ENCODE measurements at places on chromosomes 16 and 17.

DNA sequence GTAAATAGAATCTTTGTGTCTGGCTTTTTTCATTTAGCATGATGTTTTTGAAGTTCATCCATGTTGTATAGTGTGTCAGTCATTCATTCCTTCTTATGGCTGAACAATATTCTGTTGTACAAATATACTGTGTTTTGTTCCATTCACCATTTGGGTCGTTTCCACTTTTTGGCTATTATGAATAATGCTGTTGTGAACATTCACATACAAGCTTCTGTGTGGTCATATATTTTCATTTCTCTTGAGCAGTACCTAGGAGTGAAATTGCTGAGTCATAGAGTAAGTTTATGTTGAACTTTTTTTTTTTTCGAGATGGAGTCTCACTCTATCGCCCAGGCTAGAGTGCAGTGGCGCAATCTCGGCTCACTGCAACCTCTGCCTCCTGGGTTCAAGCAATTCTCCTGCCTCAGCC is 32.3 kb upstream of the TAOK1 start:
- no peak for DNase-seq

DNA sequence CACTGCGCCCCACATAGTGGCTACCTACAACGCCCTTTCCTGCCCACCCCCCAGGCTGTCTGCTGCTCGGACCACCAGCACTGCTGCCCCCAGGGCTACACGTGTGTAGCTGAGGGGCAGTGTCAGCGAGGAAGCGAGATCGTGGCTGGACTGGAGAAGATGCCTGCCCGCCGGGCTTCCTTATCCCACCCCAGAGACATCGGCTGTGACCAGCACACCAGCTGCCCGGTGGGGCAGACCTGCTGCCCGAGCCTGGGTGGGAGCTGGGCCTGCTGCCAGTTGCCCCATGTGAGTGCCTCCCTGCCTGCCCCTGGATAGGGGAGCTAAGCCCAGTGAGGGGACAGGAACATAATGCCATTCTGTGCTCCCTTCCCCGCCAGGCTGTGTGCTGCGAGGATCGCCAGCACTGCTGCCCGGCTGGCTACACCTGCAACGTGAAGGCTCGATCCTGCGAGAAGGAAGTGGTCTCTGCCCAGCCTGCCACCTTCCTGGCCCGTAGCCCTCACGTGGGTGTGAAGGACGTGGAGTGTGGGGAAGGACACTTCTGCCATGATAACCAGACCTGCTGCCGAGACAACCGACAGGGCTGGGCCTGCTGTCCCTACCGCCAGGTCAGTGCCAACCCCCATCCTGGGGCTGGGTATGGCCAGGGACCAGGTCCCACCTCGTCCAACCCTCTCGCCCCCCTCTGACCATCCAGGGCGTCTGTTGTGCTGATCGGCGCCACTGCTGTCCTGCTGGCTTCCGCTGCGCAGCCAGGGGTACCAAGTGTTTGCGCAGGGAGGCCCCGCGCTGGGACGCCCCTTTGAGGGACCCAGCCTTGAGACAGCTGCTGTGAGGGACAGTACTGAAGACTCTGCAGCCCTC is 7.1 kb downstream of the GRN start:
- no peak for DNase-seq

DNA sequence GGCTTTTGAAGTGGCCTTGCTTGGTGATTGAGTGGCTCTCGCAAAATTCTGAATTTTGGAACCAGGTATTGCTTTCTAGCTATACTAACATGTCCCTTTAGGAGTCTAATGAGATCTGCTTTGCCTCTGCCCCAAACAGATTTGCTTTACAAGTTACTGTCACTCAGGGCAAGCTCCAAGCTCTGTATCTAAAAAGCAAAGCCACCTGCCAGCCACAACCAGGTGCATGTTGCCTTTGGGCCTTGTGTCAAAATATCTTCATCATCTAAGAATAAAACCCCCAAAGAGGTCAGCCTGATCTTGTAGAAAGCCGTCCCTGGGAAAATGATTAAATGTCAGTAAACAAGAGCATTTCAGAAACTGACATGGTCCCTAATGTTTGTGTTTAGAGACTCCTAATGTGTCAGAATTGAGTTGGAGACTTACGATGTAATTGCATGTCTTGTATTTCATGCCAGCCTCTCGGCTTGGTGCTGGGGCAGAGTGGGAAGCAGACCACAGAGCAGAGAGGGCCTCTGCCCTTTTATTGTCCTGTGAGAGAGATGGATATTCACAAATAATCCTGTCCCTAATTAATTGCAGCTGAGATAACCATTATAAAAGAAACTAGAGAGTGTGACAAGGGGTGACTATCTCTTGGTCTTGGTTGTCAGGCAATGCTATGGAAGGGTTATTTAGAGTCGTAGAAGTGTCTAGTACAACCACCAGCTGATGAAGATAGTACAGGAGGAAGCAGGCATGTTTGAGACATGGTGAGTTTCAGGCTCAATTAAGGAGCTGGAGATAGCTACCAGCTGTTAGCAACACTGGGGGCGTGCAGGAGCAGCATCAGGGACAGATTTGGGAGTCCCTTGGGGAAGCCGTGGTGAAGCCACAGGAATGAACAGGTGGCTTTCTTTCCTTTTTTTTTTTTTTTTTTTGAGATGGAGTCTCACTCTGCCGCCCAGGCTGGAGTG is 90.7 kb downstream of the PITPNC1 start:
- no peak for DNase-seq

- DNase-seq = no peak
These were observed 3.8 kb upstream of the DBNDD1 start for GRCh38 chr16:90023078-90023447.

DNA sequence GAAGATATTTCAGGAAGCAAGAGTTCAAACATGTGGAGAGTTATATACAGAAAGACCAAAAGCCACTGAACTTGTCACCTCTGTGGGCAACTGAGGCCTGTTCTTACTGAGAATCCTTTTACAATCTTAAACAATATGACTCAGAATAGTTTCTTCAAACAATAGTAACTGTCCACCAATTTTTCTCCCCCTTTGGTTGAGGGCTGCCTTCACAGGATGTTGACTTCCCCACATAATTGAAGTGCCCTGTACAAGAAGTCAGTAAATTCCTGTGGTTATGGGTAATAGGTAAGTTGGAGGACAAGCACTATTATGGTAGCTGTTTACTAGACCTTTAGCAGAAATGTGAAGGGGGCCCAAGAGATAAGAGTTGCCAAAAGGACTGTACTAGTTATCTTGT is 215.8 kb downstream of the CDH8 start:
- DNase-seq = no peak

DNA sequence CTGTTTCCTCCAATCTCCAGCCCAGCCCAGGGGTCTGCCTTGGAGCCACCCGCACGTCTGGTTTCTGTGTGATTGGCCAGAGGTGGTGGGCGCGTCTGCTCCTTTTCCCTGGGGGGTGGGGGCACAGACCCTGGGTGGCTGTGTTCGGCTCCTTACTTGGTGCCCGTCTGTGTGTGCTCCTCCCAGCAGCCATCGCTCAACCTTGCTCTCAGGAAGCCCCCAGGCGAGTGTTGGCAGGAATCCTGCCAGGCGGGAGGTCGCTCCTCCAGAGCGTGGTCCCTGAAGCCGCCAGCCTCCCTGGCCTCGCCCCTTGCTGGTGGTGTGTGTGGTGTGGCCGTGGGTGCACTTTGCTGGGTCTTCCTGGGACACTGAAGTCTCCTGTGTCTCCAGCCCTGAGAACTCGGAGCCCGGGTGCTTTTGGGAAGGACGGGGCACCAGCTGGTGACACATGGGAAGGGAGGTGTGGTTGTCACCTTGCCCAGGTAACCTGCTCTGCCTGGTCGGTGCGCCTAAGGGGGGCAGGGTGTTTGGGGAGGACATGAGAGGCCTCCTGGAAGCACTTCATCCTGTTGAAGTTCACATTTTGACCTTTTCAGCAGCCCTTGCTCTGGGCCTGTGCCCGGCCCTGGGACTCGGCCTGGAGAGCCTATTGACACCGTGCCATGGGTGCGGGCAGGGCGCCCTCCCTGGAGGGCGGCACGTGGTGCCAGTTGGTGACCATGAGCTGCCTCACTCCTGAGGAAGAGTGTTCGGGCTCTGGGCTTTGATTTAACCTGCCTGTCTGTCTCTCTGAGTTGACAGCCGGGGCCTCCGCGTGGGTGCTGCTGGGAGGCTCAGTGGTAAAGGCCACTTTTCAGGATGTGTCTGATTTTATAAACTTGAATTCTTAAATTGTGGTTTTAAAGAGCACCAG is 49.0 kb upstream of the ZNF750 start:
- DNase-seq = no peak

GRCh38 chr17:2192367-2193057 is 111.1 kb downstream of the SMG6 start:
- peak; percentile 63 for DNase-seq

Measured in CD4-positive, alpha-beta T cell treated with Interleukin-10 for 1 hour (primary cell).